Neuronal stem cell (in vitro differentiated cells): ENCODE measurements at places on chromosomes 11 and 22.

DNA sequence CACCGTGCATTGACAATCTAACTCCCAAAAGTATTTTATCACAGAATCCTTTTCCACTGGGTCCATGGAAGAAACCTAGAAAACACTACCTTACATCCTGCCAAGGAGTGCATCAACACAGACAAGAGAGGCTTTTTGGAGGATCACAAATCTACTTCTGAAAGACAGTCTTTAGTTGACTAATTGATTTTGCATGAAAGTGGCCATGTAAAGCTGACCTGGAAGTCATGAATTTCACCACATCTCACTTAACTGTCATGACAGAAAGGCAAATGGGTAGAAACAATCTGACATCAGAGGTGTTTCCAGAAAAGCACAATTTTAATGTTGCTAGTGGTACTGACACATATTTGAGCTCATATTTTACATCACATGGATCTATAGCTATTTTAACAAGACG is 101.6 kb downstream of the FAM76B start:
- DNase-seq: no peak

DNA sequence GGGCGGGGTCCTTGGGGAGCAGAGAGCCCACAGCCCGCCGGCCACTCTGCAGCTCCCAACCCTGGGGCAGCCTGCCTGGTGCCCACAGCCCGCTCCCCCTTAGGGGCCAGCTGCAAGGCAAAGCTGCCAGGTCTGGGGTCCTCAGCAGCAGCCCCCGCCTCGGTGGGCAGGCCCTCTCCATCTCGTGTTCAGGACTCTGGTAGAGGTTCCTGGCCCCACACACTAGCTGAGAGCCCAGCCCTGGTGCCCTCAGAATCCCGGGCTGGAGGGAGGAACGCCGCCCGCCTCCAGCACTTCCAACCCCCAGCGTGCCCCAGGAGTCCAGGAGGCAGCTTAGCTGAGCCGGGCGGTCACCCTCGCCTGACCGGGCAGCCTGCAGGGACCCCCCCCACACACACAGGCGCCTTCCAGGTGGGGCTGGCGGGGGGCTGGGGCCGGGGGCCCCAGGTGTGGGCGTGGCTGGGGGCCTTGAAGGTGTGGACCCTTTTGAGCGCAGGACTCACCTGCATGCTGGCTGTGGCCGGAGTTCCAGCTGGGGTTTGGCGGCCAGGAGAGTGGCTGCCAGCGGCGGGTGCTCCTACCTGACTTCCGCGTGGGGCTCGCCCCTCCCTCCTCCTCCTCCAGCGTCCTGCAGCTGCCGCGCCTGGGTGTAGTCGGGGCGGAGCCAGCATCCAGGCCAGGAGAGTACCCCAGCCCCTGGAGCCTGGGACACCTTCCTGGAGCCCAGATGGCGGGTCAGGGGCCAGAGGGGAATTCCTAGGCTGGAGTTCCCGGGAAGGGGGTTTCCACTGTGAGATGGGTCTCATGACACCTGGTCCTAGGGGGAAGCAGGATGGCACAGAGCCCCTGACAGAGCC is at the start of gene ANO9:
Gene ANO9, minus strand, starts transcription at position 594 of the 857 bp plus-strand sequence. Its CDS starts 85 bp downstream, at position 509.
- DNase-seq: no peak

- DNase-seq: no peak
Observed at GRCh38 chr11:118691926-118692830, 12.7 kb upstream of the TREH start.

- no peak for DNase-seq
Observed at GRCh38 chr11:9787260-9787659, 123.4 kb downstream of the SWAP70 start.

DNA sequence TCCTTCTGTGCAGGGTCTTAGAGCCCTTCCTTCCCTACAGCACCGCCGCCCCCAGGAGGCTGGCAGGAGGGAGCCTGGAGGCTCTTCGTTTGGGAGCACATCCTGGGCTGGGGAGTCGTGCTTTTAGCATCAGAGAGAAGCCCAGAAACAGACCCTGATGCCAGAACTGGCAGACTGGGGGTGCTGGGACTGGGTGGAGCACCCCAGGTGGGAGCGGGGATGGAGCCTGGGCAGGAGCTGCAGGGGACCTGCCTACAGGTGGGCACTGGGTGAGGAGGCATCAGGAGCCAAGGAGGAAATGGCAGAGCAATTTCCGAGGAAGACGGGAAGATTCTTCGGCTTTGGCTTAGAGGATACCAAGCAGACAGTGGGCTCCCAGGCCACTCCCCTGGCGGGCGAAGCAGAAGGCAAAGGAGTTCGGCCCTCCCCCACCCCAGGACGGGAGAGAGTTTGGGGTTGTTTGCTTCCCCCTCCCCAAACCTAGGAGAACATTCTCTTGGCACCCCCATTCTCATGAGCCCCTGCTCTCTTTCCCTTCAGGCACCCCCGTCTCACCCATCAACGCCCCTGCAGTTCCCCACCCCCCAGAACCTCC is 1.1 kb downstream of the SYT7 start:
- no peak for DNase-seq

DNA sequence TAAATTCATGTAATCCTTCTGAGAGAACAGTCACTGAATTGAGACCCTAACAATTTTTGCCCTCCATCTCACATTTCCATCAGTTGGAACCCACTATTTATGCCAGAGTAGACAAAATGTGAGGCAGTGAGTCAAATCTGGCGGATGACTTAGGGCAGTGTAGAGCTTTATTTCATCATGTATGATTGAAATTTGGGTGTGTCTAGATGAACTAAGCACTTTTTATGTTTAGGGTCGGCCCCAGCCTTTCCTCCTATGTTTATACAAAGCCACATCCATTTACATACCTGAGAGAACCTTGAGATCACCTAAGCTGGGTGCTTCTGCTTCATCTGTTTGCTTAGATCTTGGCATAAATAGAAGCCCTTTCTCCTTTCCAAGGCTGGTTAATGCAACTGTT is 15.0 kb upstream of the MUC15 start:
- no peak for DNase-seq

GRCh38 chr11:96219981-96220623 is 122.9 kb downstream of the MAML2 start:
- no peak for DNase-seq

DNA sequence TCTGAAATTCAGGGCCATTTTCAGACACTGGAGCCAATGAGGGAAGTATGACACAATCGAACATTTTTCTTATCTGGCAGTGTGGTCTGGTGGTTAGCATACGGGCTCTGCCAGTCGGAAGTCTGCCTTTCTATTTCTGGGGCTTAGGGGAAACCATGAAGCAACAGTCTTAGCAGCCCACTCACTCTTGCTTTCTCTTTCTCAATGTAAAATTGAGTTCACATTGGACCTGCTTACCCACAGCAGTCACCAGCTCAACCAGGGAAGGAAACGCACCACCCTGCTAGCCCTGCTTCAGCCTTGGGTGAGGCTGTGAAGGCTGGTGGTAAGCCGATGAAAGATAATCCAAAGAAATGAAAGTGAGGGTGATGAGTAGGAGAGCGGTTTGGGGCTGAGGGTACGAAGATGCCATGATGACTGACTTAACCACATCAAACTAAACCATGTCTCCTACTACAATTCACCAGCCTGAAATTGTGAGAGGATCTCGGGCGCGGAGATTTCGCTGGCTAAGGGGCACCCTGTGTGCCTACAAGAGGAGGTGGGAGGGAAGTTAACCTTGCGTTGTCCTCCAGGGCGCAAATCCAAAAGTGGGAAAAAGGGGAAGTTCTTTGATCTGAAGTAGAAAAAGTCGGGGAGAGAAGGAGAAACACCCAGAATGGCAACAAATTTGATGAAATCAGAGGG is 2.0 kb upstream of the LMO2 start:
- no peak for DNase-seq

DNA sequence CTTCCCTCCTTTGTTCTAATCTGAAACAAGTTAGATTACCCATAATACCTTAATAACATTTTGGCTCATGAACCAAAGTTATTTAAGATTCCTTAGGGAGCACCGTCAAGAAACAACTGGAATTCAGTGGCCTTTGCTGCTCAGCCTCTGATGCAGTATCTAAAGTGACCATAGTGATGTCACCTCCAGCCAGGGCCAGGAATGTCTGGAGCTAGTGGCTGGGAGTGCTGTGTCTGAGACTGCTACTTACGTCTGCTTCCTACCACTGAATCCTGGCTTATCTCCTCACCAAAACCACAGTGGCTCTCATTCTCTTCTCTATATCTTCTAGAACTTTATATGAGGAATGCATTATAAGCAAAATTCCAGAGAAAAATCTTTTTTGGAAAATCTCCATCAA is 658.0 kb downstream of the DLG2 start:
- DNase-seq: no peak

DNA sequence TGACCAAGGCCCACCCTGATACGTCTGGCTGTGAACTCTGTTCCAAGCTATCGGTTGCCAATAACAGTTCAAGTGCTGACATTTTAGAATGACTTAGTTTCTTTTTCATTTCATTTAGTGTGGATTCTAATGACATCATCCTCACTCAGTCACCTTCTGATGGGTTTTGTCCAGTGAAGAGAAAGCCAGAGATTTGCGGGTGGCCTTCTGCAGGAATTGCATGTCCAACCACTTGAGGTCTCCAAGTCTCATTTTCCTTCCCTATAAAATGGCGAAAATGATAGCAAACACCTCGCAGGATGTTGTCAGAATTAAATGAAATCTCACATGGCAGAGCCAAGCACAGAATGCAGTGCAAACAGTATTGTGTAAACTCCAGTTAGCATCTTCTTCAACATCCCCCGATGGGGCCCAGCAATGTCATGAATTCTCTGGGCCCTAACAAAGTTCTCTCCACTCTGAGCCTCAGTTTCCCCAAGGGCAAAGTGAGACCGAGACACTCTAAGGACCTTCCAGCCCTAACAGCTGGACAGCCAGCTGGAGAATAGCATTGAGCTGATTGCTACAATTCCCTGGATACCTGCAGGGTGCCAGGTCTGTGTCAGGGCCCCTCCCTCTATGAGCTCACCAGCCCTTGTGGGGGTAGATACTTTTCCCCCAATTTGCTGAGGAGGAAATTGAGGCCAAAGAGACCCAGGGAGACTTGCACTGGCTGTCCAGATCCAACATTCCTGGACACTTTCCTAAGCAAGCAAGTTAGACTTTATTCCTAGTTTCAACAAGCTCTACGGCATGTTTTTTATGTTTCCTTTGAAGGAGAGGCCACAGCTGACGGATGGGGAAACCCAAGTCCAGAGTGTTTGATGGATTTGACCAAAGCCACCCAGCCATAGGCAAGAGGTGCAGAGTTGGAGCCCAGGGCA is 286.7 kb downstream of the MN1 start:
- no peak for DNase-seq

- DNase-seq: no peak
Observed at GRCh38 chr22:43004362-43005035, 10.4 kb downstream of the PACSIN2 start.

GRCh38 chr11:130249371-130249770 is 65.3 kb downstream of the ZBTB44 start:
- DNase-seq: no peak

DNA sequence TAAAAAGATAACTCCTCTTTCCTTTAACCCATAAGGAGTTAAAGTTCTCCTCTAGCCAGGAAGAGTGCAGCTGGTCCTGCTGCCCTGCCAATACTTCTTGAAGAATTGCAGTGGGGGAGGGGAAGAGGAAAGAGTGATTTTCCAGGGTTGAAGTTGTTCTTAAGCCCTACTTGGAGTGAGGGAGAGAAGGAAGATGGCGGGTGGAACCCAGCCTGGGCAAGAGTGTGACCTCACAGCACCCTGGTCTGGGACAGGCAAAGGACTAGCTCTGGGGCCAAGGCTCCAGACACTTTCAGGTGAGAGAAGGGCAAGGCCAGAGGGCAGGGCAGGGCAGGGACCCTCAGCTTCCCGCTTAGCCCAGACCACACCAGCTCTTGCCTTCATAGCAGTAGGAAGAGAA is 6.6 kb downstream of the TNKS1BP1 start:
- no peak for DNase-seq

DNA sequence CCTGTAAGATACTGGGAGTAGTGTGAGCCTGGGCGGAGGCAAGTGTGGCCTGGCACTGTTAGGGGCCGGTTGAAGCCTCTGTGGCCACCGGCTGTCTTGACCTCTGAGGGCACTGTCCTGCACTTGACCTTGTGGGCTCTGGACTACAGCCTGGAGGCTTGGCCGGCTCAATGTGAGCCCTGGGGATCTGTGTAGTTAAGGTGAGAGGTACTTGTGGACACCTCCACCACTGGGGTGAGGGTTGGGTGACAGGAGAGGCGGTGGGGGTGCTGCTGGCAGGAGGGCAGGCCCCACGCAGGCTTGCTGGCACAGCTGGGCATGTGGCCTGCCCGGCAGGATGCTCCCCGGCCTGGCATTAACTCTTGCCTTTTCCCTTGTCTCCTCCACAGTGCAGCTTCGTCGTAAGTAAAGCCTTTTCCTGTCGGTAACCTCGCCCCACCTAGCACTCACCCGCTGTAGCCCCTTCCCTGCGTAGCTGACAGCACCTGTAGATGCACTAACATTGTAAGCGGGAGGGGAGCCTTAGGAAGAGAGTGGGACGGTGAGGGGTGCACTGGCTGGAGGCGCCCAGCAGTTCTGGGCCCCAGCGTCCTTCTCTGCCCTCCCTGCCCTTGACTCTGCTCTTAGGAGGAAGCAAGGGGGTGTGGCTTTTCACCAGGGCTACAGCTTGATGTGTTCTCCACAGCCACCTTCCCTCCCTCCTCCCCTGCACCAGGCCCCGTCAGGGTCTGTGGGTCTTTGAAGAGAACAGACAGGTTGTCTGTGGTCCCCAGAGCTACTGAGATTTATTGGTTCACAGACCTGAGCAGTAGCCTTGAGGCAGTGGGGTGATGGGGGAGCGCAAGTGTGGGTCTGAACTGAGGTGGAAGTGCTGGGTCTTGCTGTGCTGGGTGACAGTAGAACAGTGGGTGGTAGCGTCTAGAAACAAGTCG is 17.6 kb downstream of the INCENP start:
- no peak for DNase-seq

DNA sequence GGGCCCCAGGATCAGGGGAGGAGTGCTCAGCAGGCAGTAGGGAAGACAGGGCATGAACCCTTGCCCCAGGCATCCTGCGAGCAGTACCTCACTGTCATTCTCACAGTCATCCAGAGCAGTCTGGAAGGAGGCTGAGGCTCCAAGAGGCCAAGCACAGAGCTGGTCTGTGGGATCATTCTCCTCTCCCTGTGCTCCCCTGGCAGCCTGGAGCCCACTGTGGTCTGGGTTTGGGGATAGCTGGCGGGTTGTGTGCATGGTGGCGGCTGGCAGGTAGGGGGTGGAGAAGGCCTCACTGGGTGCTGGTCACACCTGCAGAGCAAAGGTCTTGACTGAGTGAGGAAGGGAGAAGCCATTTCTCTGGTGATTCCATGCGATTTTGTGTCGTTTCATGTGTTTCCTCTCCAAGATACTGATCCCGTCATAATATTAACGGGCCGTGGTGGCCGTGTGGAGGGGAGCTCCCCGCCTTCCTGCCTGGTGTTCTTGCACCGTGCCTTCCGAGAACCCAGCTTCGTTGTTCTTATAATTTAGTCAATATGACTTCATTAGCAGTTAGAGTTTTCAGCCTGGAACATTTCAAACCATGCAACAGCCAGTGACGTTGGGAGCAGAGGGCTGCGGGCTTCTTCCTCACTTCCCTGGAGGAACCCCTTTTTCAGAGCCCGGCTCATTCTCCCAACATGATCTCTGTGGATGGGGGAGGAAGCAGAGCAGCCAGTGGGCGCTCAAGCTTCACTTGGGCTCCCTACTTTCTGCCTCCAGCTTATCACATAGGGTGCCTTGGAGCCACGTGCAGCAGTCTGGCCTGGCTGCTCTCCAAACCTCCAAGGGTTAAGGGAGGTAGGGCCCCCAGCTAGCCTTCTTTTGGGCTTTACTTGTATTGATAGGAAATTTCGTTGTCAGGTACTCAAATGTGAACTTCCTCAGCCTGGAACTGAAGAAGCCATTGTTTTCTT is 20.8 kb upstream of the ADORA2A start:
- DNase-seq: no peak

GRCh38 chr11:27084518-27084917 is 43.9 kb downstream of the BBOX1 start:
- no peak for DNase-seq

- DNase-seq: no peak
Observed at GRCh38 chr11:82775736-82776346, 42.2 kb upstream of the FAM181B start.
